ENCODE measurements at places on chromosomes 11 and 22. TPM values are rescaled to one million over a fixed set of nuclear protein-coding genes. Genes with fewer than 3 reads are reported as not detected.

SLC15A3 gene
- 8.7 TPM for total RNA-seq

OR51A7 gene
- total RNA-seq: not detected

SLC22A25 gene
- not detected for total RNA-seq

SLC22A6 gene
- not detected for total RNA-seq

CABP4 gene
- total RNA-seq: 0.45 TPM

PTPRJ gene
- total RNA-seq: 6.0 TPM

ASCL2 gene
- not detected for total RNA-seq

LMO2 gene
- 22.5 TPM for total RNA-seq

DEFB131B gene
- not detected for total RNA-seq

C11orf42 gene
- not detected for total RNA-seq

APOL4 gene
- total RNA-seq: 4.8 TPM

TLCD5 gene
- 4.9 TPM for total RNA-seq

TBX10 gene
- total RNA-seq: not detected

PATE2 gene
- 0.09 TPM for total RNA-seq

POTEH gene
- total RNA-seq: not detected

Data from endothelial cell of coronary artery (primary cell).